ENCODE measurements at places on chromosomes 5 and 9.

GRCh38 chr9:134989206-134990065 lies 71.7 kb upstream of the FCN1 start:
- DNase-seq = no peak

DNA sequence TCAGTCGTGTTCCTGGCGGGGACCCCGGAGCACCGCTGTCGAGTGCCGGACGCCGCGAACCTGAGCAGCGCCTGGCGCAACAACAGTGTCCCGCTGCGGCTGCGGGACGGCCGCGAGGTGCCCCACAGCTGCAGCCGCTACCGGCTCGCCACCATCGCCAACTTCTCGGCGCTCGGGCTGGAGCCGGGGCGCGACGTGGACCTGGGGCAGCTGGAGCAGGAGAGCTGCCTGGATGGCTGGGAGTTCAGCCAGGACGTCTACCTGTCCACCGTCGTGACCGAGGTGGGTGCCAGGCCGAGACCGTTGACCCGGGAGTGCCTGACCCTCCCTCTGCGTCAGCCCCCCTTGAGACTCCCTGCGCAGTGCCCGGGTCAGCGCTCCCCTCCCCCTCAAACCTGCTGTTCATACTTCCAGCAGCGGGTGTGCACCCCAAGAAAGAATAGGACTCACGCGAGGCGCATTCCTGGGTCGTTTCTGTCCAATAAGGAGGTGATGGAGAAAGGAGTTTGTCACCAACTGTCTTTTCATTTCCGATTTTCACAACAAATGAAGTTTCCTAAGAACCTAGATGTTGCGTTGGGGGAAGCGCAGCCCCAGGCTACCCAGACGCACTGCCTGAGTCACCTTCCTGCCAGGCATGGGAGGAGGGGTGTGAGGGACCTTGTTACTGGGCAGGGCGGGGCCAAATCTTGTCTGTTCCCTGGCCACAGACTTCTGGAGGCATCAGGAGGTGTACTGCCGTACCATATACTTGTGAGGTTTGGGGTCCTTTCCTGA lies 722 bp downstream of the SLC22A4 start:
- DNase-seq = no peak

GRCh38 chr5:145990170-145990569 lies 53.8 kb downstream of the SH3RF2 start:
- no peak for DNase-seq

DNA sequence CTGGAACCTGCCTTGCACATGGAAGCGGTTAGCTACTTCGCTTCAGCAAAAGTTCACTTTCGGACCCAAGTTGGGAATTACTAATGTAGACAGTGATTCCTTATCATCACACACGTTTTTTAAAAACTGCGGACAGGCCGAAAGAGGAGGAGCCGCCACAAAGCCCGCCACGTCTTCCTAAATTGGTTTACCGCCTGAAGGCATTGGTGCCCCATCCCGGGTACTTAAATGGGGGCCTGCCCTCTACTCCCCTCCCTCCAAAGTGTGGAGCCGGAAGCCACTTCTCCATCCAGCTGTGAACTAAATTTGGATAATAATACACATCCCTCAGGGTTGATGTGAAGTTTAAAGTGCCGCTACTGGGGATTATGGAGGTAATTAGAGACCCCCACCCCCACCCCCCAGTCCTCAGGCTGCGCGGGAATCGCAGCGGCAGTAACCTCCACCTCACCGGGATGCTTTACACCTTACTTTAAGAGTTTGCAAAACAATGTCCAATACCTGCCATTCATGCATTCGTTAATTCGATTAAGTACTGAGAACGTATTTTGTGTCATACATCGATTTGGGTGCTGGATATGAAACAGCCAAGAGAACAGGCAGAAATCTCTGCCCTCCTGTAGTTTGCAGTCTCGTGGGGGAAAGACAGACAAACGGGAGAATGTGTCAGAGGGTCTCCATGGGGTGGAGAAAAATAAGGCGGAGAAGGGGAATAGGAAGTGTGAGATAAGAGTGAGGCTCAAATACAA lies 937 bp upstream of the MACROH2A1 start:
- DNase-seq = no peak

DNA sequence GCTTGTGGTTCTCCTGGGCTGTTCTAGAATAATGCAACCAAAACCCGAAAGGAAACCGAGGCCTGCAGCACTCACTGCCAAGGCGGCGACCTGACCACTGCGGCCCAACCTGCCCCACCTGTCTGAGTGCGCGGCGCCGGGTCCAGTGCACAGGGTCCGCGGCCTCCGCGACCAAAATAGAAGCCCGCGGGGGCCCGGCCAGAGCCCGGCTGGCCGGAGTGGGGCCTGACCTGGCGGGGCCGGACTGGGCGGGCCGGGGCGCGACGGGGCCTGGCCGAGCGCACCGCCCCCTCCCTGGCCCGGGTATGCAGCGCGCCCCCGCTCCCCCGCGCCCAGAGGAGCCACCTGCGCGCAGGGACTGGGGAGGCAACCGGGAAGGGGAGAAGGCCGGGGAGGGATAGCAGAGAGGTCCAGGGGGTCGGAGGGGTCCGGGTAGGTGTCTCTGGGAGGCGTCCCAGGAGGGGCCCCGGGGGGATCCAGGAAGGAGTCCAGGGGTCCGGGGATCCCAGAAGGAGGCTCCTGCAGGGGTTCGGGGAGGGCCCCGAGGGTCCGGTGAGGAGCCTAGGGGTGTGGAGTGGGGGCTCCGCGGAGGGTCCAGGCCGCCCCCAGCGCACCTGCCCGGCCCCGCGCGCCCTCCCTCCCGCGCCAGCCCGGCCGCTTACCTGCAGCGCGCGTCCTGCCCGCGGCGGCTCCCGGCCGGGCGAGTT lies 503 bp downstream of the SEMA4D start:
- DNase-seq = no peak

- DNase-seq = no peak
Observed at GRCh38 chr9:22100626-22101025, 91.5 kb upstream of the CDKN2B start.

DNA sequence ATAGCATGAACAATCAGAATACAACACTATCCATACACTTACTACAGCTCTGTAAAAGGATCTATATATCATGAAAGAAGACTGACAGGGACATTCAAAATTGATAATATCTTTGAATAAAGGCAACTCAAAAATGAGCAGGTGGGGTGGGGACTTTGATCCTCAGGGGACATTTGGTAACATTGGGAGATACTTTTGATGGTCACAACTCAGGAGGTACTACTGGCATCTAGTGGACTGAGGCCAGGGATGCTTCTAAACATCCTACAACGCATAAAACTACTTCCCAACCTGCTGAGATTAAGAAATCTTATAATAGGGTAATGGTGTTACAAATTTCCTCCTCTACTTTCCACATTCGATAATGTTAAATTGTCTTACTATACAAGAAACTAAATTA lies 243.9 kb downstream of the ARL15 start:
- no peak for DNase-seq

DNA sequence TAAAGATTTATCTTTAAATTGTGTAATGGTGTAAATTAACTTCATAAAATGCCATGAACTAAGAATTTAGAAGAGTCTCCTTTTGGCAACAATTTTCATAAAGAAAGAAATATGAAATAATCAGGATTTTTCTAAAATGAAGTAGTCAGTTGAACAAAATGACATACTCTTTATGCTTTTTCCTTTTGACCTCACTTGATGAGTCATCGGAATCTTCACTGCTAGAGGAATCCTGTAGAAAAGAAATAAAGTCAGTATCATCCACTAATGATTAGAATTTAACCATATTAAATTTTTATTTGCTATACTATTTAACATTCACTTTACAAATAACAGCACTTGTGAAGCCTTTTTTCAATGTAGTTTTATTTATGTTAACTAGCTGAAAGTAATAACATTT lies 26.1 kb downstream of the CHD1 start:
- DNase-seq = no peak

GRCh38 chr5:123300266-123300665 lies 122.9 kb downstream of the CEP120 start:
- no peak for DNase-seq

DNA sequence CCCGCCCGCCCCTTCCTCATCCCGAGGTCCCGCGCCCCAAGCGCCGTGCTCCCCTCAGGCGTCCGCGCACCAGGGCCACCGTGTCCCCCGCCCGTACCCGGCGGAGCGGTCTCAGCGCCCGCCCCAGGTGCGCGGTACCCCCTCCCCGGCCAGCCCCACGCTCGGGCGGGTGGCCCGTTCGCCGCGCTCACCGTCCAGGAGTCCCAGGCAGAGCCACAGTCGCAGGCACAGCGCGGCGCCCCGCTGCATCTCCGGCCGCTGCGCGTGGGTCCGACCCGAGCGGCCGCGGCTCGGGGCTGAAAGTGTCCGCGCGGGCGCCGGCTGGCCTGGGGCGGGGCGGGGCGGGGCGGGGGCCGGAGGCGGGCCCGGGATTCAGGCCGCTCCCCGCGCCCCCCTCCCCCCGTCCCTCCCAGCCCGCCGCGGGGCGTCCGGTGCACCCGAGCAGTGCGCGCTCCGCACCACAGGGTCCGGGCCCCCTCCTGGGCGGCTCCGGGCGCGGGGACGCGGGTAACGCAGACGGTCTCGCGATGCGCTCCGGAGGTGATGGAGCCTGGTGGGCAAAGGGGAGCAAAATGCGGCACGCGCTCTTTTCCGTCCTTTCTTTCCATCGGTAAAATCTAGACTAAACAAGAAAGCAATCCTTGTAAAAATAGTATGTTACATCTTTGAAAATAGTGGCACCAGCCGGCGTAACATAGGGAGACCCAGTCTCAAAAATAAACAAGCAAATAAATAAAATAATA lies at the start of gene FLT4:
Gene FLT4, minus strand, starts transcription at position 304 of the 743 bp plus-strand sequence. Its CDS starts 55 bp downstream, at position 249.
- DNase-seq = no peak

DNA sequence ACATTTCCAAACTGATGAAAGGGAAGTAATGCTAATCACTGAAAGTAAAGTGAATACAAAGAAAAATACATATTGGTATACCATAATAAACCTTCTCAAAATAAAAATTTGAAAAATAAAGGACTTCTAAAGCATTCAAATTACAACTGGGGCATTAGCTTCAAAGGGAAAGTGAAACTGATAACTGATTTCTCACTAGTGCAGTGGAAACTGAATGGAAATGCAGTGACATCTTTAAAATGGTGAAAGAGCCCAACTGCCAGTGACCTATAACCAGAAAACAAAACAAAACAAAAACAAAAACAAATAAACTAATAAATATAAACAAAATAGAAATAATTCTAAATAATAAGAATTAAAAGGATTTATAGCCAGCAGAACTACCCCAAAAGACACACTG lies 297.5 kb upstream of the GRIN3A start:
- DNase-seq = no peak

GRCh38 chr9:70954596-70955143 lies 166.8 kb downstream of the TRPM3 start:
- no peak for DNase-seq

GRCh38 chr5:125190232-125191087 lies 444.0 kb upstream of the ZNF608 start:
- DNase-seq = no peak
